ENCODE measurements at places on chromosomes 6 and 20.

DNA sequence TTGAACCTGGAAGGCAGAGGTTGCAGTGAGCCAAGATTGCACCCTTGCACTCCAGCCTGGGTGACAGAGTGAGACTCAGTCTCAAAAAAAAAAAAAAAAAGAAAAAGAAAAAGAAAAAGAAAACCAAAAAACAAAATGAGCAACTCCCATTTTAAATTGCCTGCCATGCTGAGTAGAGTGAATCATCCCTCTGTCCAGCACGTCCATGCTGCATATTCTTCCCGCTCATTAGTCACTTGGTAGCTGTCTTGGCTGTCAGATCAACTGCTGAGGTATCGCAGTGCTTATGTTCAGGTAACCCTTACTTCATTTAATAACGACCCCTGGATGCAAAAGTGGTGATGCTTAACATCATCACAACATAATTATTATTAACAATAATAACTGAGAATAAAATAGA is 72.6 kb upstream of the RNF24 start:
- DNase-seq: no peak

GRCh38 chr6:84581494-84582259 is 182.7 kb downstream of the TBX18 start:
- no peak for DNase-seq

GRCh38 chr6:170372380-170373325 is 66.1 kb downstream of the FAM120B start:
- DNase-seq: no peak

GRCh38 chr20:21238818-21239536 is 64.2 kb upstream of the XRN2 start:
- no peak for DNase-seq

DNA sequence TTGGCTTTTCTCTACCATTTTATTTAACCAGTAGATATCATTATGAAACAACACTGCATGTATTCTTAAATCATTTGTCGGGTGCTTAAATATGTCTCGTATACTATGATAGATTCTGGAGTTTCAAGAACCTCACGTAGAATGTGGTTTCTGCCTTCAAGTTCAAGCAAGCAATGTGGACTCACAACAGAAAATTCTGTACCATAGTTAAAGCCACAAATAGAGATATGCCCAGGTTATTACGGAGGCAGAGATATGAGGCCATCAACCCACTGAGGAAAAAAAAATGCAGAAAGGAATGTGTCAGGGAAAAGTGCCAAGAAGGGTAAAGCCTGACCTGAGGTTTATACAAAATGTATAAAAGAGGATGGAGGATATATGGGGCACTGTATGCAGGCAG is 109.9 kb downstream of the GFRAL start:
- no peak for DNase-seq

DNA sequence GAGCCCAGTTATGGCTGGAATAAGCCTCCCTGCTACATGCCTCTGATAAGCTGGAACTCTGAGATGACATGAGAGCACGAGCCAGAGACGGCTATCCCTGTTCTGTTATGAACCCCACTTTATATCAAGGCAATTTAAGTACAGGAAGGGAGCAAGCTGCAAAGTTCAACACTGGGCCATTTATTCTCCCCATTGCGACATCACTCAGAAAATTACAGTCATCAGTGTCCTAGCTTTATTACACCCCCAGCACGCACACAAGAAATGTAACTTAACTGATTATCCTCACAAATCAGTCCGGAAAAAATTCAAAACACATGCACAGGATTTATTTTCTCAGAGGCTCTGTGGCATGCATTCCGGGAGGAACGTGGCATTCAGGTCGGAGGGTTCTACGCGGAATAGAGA is 125.3 kb upstream of the SLC2A12 start:
- DNase-seq: peak; percentile 40

- no peak for DNase-seq
Measured at GRCh38 chr20:63544241-63544957, 3.1 kb downstream of the SRMS start.

GRCh38 chr20:14114065-14114704 is 118.9 kb downstream of the MACROD2 start:
- DNase-seq: no peak

DNA sequence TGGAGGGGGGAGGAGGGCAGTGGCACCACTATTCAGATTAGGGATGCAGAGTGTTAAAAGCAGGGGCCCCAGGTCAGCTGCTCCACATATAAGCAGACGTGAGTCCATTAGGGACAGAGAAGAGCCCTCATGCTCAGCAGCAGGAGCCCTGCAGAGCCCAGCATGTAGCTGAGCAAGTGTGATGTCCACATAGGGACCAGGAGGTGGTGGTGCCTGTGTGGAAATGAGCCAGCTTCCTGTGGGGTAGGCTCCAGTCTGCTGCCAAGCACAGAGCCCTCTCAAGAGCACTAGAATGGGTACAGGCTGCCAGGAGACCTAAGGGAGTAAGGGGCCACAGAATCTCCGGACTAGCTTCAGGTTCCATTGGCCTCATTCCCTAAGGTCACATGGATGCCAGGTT is 57.9 kb upstream of the MLN start:
- no peak for DNase-seq

GRCh38 chr20:38692436-38693411 is 31.6 kb upstream of the SLC32A1 start:
- peak; percentile 41 for DNase-seq

GRCh38 chr20:35040646-35041045 is 52.0 kb downstream of the TRPC4AP start:
- DNase-seq: no peak

GRCh38 chr6:115717472-115717871 is 343.2 kb downstream of the FRK start:
- no peak for DNase-seq

GRCh38 chr20:51100617-51101016 is 77.7 kb upstream of the KCNG1 start:
- DNase-seq: no peak

DNA sequence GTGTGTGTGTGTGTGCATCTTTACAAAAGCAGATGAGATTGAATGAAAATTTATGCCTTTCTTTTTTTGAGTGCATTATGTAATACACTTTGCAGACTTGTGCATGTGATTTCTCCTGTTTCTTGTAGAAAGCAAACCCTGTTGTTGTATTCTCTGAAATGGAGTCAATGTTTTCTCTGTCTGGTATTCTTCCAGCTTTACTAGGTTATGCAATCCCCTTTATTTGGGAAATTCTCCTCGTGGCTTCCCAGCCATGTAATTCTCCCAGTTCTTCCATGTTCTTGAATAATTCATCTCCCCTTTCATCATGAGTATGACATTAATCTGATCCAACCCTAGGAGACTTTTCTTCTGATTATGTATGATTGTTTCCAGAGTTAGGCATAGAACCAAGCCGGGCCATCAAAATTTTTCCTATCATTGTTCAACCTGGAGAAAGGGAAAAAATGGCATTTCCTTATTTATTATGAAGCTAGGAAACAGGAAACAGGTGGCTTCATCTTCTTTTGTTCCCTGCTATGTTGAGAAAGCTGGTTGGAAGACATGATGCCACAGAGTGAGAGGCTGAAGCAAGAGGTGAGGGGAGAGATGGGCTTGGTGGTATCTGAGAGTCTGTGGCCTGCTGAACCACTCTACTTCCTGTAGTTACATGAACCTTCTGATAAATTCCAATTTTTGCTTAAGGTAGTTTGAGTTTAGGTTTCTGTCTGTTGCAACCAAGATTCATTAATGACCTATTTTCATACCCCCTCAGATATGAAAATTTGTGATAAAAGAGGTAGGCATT is 68.8 kb downstream of the PRL start:
- no peak for DNase-seq

GRCh38 chr6:151119823-151120524 is 119.8 kb upstream of the AKAP12 start:
- DNase-seq: no peak

DNA sequence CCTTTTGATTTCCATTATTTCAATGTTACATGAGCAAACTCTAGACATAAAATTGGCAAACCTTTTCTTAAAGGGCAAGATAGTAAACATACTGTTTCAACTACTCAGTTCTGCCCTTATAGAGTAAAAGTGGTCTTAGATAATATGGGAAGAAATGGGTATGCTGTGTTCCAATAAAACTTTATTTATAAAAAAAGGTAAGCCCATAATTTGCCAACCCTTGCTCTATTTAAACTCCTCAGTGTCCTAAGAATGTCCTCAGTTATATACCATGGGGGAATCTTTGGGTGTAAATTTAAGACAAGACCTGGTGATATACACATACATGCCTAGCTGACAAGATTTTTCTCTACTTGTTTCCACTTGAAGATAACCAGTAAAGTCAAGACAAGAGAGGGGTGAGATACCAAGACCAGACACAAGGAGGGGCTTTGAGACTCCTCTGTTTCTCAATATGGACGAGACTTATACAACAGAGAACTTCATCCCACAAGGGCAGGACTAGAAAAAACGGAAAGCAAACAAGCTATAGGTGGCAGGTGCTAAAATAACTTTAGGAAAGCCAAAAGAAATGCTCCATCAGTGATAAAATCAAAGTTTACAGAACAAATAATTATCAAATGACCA is 10.5 kb downstream of the SNX3 start:
- no peak for DNase-seq

DNA sequence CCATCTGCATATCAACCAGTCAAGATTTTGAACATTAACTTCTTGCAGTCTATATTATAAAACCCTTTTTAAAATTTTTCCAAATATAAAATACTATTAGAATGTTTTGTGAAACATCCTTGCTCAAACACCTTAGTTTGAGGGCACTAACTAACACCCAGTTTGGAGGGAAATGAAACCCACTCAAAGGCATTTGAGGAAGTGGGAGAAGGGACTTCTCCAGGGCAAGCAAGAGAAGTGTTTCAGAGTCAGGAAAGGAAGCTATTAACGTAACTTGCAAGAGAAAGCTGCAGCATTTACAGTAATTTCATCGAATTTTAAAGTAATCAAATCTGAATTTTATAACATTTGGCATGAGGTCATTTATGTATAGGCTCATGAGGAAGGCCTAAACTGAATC is 21.3 kb downstream of the MTFR2 start:
- DNase-seq: no peak

DNA sequence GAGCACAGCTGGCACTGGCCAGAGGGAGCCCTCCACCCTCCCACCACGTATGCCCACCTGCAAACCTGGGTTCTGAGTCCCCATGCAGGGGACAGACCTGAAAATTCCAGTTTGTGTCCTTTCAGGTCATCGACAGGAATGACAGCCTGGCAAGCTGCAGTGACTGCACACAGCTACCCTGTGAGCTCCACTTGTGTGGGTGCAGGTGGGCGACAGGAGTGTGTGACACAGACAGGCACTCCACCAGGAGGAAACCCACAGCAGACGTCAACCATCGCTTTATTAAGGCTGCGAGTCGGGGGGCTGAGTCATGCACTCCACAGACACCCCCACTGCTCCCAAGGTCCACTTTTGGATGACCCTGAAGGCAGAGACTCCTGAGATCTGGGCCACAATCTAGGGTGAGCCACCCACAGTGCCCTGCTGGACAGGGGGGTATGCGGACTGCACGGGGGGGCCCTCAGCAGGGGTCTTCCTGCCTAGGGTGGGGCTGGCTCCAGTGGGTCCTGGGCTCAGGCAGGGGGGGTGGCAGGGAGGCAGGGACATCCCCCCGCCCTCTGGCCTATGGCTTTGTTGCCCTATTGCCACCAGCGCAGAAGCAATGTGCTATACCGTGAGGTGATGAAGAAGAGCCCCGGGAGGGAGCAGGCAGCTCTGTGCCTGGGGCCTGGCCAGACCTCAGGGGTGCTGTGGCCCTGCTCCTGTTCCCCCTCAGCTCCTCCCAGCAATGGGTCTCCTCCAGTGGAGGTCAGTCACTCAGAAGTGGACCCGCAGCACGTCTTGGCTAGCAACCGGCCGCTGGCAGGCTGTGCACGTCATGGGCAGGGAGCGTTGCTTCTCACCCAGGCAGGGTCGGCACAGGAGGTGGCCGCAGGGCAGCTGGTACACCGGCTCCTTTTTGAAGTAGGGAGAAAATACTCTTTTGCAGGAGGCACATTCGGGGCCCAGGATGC is 25.1 kb upstream of the AVP start:
- DNase-seq: no peak

DNA sequence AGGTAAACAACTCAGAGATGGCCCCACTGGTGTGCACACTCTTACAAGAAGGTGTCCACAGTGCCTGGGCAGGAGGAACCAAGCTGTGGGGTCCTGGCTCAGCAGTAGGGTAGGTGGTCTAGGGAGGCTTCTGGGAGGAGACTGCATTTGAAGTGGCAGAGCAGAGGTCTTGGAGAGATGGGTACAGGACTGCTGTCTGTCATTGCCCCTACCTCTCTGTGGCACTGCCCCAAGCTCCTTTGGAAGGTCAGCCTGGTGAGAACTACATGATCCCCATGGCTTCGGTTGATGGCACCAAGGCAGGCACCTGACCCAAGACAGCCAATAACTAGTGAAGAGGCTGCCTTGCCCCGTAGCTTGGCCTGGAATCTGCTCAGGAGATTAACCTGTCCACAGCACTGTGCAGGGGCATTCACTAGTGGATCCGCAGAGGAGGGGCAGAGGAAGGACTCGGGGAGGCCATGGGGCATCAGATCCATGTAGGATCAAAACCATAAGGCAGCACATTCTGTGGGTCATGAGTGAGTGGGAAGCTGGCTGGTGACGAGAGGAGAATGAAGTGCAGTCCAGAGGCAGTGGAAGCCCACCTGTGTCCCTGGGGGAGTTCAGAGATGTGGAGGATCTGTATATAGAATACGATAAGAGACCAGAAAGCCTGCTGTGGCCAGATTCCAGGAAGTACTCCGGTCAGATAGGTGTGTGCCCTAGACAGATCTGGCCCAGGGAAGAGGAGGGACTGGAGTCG is 162.0 kb downstream of the GRM4 start:
- DNase-seq: no peak
